ENCODE measurements at places on chromosomes 12 and 14. TPM values are rescaled to one million over a fixed set of nuclear protein-coding genes. Genes with fewer than 3 reads are reported as not detected.

- H3K27ac ChIP-seq, result no peak overlapping the region
- H3K27me3 ChIP-seq, result no peaks in the 10 kb centered on the region
- no peaks in the 10 kb centered on the region for H3K36me3 ChIP-seq
- DNase-seq, result no peak
- H3K4me1 ChIP-seq, result no peaks in the 10 kb centered on the region
Measured at GRCh38 chr14:42554091-42554490, 947.4 kb downstream of the LRFN5 start.

GRCh38 chr14:67188326-67188725, 914 bp upstream of the GARIN2 start:
- H3K4me1 ChIP-seq, result no peaks in the 10 kb centered on the region
- no peak for DNase-seq
- H3K4me3 ChIP-seq, result no peak overlapping the region

- H3K27ac ChIP-seq, result peak overlapping the region; percentile 89
- DNase-seq, result peak; percentile 94
- H3K4me1 ChIP-seq, result peaks cover 72% of the 10 kb centered on the region
- no peaks in the 10 kb centered on the region for H3K27me3 ChIP-seq
Measured at GRCh38 chr14:54652188-54652587, 85.3 kb downstream of the SAMD4A start.

DNA sequence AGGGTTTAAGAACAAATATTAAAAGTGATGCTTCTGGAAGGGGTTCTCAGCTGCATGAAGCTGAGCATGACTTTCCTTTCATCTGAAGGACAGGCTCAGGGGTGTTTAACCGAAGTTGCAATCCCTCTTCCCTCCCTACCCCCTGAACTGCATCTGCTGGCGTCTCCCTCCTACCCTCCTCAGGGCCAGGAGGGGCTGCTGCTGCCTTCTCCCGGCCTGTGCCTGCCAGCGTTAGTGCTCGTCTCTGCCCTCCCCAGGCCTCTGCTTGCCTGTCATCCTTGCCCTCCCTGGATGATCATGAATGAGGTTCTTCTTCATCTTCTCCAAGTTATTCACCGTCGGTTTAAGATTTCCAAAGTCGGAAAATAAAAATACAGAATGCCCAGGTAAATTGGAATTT, 12.2 kb downstream of the SMOC1 start:
- DNase-seq, result no peak
- H3K27me3 ChIP-seq, result no peaks in the 10 kb centered on the region
- no peaks in the 10 kb centered on the region for H3K4me1 ChIP-seq
- H3K27ac ChIP-seq, result no peak overlapping the region
- no peak overlapping the region for H3K4me3 ChIP-seq

Gene SPX
- 8.3 TPM for total RNA-seq

Gene ITGA7
- total RNA-seq, result 291 TPM

Gene SSTR1
- 0.41 TPM for total RNA-seq

Gene TAS2R30
- total RNA-seq, result 0.90 TPM

Gene DBX2
- total RNA-seq, result 0.51 TPM
